ENCODE measurements at places on chromosomes 16 and 17.

DNA sequence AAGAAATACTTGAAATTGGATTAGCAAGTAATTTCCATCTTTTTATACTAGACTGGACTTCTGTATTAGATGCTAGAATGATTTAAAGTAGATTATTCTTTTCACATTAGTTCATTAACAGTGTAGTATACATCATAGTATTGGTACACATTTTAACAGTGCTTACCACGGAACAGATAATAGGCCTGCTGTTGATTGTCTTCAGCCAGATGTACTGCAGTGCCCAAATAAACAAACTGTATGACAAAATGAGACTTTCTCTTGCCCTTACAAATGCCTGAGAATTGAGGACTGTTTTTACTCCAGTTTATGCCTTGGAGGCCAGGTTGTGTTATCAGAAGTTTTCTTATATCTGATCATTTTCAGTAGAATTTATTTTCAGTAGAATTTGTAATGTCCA is 631 bp downstream of the EVI2A start:
- no peak for DNase-seq

DNA sequence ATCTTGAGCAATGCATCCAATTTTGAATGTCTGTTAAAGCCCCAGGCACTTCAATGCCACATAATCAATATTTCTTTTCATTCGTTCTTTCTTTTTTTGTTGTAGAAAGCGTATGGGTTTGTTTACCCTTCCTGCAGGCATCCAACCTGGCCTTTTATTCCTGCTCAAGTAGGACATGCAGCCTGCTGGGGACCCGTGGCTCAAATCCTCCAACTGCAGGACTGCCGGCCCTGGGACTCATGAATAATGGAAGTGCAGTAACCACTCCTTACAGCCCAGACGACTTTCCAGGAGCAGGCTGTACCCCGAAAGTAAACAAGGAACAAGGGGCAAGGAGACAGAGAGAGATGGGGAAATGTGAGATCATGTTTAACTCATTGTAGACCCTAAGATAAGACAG is 126.4 kb downstream of the SALL1 start:
- DNase-seq = no peak

GRCh38 chr16:66152181-66152580 is 214.3 kb upstream of the CDH5 start:
- DNase-seq = no peak

DNA sequence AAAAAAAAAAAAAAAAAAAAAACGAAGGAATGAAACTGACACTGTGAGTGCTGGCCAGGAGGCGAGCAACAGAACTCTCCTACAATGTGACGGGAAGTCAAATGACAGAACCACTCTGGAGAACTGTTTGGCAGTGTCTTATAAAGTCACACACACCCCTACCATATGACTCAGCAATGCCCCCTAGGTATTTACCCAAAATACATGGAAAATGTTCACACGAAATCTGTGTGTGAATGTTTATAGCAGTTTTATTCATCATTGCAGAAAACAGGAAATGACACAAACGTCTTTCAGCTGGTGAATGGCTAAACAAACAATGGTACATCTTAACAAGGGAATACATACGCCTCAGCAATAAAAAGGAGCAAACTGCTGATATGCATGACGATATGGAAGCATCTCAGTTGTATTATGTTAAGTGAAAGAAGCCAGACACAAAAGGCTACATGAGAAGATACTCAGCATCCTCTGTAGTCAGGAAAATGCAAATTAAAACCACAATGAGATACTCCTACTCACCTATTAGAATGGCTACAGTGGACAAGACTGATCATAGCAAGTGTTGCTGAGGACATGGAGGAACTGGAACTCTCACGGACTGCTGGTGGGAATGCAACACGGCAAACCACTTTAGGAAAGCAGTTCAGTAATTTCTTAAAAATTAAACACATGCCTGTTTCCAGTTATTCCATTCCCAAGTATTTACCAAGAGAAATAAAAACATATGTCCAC is 74.7 kb downstream of the TBC1D16 start:
- DNase-seq = no peak

DNA sequence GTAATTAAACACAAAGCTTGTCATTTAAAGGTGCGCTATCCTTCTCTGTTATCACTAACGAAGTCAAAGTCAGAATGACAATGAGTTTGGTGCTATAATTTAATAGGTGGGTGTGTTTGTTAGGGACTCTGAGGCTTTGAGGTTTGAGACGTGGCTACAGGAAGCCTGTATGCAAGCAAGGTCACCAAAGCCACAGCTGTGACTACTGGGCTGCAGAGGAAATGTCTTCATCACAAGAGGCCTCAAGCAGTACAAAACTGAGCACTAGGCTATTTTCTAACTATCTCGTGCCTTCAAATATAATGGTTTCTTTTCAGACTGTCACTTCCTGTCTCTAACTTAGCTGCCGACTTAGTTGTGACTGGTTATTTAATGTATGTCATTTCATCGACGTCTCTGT is 141.2 kb downstream of the AATF start:
- DNase-seq = peak; percentile 27

- no peak for DNase-seq
These were observed 696.8 kb upstream of the SOX9 start for GRCh38 chr17:71423871-71424546.

GRCh38 chr17:62824290-62825131 is 16.4 kb upstream of the MARCHF10 start:
- no peak for DNase-seq

- DNase-seq = no peak
These were observed 715.9 kb upstream of the RBFOX1 start for GRCh38 chr16:6616746-6617145.
